DND-41 (cell line): ENCODE measurements at places on chromosomes 6 and 20.

GRCh38 chr6:127404133-127404532, 55.1 kb downstream of the KIAA0408 start:
- H3K4me1 ChIP-seq = no peaks in the 10 kb centered on the region
- H3K36me3 ChIP-seq = no peaks in the 10 kb centered on the region
- DNase-seq = no peak
- H3K4me3 ChIP-seq = no peak overlapping the region
- H3K27ac ChIP-seq = no peak overlapping the region
- H3K27me3 ChIP-seq = no peaks in the 10 kb centered on the region

- no peak for DNase-seq
- no peak overlapping the region for H3K4me3 ChIP-seq
- no peaks in the 10 kb centered on the region for H3K4me1 ChIP-seq
Measured at GRCh38 chr20:32010666-32011065, 428 bp downstream of the CCM2L start.

DNA sequence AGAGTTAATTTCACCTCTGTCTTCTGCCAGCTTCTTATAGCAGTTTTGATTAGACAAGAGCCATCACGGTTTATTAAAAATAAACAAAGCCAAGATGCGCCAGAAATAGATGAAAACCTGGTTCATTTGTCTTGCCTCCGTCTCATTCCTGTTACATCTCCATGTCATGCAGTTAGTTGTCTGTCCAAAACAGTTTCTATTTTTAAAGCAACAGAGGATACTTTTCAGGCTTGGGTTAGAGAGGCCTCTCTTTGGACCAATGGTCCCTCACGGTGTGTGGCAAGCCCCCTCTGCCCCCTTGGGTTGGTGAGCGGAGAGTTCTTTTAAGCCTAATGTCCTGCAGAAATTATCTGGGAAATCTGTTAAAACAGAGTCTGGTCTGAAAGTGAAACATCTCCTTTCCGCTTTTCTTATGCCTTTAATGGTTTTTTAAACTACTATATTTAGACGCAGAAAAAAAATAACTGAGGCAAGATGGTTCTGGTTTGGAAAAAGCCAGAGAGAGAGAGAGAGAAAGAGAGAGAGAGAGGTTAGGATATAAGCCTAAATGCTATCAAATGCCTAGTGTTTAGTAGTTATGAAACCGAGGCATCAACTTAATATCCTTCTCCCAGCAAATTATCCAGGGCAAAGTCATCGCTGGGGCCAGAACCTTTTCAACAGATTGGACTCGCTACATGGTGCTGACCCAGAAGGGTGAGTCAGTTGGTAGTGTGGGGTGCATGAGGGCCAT, 64.5 kb downstream of the ZDHHC14 start:
- H3K4me3 ChIP-seq = no peak overlapping the region
- DNase-seq = no peak
- H3K27me3 ChIP-seq = no peaks in the 10 kb centered on the region
- no peaks in the 10 kb centered on the region for H3K36me3 ChIP-seq

DNA sequence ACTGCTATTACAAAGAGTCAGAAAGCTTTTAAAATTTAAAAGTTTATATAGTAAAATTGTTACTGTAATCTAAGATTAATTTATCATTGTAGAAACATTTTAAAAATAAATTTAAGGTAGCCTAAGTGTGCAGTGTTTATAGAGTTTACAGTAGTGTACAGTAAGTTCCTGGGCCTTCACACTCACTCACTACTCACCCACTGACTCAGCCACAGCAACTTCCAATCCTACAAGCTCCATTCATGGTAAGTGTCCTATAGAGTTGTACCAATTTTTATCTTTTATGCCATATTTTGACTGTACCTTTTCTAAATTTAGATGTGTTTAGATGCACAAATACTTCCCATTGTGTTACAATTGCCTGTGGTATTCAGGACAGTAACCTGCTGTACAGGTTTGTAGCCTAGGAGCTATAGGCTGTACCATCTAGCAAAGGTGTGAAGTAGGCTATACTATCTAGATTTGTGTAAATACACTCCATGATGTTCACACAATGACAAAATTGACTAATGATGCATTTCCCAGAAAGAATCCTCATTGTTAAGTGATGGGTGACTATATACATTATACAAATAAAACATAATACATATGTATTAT, 10.2 kb upstream of the TMEM170B start:
- H3K4me1 ChIP-seq = no peaks in the 10 kb centered on the region
- H3K27me3 ChIP-seq = peaks cover 5% of the 10 kb centered on the region
- no peak overlapping the region for H3K4me3 ChIP-seq
- H3K27ac ChIP-seq = no peak overlapping the region

DNA sequence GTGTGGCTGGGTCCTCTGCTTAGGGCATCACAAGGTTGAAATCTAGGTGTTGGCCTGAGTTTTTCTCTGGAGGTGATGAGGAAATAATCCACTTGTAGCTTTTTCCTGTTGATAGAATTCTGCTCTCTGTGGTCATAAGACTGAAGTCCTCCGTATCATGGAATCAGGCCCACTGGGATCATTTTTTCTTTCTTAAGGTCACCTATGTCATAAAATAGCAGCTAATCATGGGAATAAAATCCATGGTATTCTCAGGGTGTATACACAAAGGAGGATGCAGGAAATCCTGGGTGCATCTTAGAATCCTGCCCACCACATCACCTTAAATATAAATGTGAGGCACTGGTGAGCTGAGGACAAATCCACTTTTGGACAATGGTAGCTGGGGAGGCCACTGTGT, 72.7 kb downstream of the PRDM1 start:
- H3K36me3 ChIP-seq = no peaks in the 10 kb centered on the region
- H3K4me1 ChIP-seq = peaks cover 14% of the 10 kb centered on the region
- H3K27me3 ChIP-seq = no peaks in the 10 kb centered on the region
- H3K4me3 ChIP-seq = no peak overlapping the region
- DNase-seq = no peak
- no peak overlapping the region for H3K27ac ChIP-seq

DNA sequence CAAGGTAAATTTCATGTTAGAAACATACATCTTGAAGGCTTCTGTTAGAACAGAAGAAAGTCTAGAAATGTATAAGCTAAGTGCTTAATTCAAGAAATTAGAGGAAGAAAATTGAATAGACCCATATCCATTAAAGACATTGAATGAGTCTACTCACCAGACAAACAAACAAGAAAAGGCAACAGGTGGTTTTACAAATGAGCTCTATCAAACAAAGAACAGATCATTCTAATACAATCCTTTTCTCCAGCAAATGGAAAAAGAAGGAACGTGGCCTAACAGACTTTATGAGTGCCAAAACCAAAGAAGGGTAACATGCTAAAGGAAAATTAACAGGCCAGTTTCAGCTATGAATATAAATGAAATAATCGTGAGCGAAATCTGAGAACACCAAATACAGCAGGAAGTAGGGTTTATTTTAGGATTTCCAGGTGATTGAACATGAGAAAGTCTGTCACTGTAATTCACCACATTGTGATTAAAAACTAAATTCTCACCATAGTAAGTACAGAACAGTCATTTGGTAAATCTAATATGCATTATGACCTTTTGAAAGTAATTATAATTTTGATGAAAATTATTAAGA, 22.6 kb downstream of the MTHFD1L start:
- H3K36me3 ChIP-seq = peaks cover 85% of the 10 kb centered on the region
- H3K4me3 ChIP-seq = no peak overlapping the region
- no peak for DNase-seq

DNA sequence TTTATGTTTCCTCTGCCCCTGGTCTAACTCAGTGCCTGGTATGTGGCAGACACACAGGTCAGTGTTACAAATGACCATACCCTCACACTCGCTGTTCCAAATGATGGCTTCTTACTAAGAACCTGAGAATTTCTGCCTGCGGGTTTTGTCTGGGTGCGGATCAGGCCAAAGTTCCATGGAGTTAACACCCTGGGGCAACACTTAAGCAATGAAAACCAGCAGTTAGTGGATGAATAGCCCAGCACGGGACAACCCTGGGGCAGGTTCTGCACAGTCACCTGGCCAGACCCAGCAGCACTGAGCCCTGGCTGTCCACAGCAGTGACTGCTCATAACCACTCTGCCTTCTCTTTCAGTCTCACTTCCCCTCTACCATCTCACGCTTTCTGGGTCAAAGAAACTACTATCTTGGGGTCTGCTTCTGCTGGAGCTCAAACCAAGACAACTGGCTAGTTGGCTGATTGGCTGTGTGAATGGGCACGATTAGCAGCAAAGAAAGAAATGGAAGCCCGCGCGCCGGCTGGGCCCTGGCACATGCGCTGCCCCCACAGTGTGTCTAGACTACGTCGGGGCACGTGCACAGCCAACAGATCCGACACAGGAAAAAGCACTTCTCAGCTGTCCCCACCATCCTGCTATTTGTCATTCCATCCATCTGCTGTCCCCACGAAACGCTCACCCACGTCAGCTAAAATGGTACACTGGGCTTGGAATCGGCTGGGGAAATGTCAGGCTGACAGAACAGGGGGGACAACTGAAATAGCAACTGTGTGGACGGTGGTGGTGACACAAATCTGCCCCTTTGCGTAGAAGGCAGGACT, 36.6 kb downstream of the MGME1 start:
- no peak overlapping the region for H3K27ac ChIP-seq
- H3K4me1 ChIP-seq = no peaks in the 10 kb centered on the region
- H3K36me3 ChIP-seq = no peaks in the 10 kb centered on the region
- H3K4me3 ChIP-seq = no peak overlapping the region
- DNase-seq = no peak
- H3K27me3 ChIP-seq = no peaks in the 10 kb centered on the region

DNA sequence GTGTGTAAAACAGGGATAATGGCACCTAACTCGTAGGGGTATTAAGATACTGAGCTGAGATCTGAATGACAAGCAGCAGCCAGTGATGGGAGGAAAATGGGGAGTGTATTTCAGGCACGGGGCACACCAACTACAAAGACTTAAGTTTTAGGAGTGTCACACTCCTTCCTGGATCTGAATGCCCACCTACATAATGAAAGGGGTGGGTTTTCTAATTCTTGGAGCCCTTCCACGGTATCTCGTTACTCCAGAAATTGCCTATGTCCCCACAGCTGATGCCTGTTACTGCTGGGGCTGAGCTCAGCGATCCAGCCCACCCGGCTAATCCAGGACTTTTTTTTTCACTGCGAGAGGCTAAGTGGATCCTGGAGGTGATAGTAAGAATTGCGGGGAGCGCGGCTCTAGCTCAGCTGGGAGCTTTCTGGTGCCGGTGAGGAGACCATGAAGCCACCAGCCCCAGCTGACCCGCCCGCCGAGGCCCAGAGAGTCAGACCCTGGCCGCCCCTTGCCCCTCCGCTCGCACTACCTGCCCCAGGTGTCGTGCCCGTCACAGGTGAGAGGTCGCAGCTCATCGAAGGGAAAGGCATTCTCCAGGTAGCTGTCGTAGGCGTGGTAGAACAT, 727 bp downstream of the EDEM2 start:
- peaks cover 23% of the 10 kb centered on the region for H3K4me1 ChIP-seq
- H3K4me3 ChIP-seq = peak overlapping the region; percentile 46
- peak; percentile 13 for DNase-seq
- peak overlapping the region; percentile 81 for H3K27ac ChIP-seq
- H3K27me3 ChIP-seq = no peaks in the 10 kb centered on the region
- peaks cover 32% of the 10 kb centered on the region for H3K36me3 ChIP-seq

GRCh38 chr6:26031151-26031594, 56.1 kb upstream of the HFE start:
- H3K4me3 ChIP-seq = peak overlapping the region; percentile 67
- H3K27ac ChIP-seq = peak overlapping the region; percentile 97
- peaks cover 54% of the 10 kb centered on the region for H3K4me1 ChIP-seq
- no peaks in the 10 kb centered on the region; the same call in 1 of the 2 replicates for H3K36me3 ChIP-seq
- H3K27me3 ChIP-seq = no peaks in the 10 kb centered on the region
- no peak for DNase-seq

GRCh38 chr20:15185322-15185721, 847.9 kb upstream of the FLRT3 start:
- no peak overlapping the region for H3K27ac ChIP-seq
- no peak overlapping the region for H3K4me3 ChIP-seq
- no peak for DNase-seq
- no peaks in the 10 kb centered on the region for H3K27me3 ChIP-seq
- no peaks in the 10 kb centered on the region for H3K4me1 ChIP-seq

DNA sequence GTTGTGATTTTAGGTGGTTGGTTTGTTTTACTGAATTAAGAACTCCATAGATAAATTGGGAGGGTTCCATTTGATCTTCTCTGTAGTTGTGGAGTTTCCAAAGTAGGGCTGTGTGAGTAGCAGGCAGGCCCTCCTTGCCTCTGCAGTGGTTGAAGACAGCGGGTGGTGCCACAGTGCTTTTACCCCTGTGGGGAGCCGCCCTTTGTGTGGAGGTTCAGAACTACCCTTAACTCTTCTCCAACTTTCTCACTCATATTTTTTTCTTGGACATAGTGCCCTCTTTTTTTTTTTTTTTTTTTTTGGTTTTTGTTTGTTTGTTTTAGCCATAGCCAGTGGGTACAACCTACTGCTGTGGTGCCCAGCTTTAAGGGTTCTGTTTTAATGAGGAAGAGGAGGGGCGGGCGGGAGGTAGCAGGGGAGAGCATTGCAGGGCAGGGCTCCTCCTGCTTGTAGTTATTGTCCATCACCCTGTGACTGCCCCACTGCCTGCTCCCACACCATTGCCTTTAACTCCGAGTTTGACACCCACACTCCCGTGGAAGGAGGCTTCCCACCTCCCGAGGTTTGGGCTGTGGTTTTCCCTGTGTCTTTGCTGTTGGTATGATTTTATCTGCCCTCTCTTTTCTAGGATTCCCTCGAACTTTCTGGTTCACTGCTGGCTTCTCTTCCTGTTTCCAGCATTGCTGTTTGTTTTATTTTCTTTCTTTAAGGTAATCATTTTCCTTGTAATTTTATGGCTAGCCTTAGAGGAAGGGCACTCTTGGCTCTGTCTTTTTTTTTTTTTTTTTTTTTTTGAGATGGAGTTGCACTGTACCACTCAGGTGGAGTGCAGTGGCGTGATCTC, 50.7 kb downstream of the TIAM2 start:
- H3K36me3 ChIP-seq = no peaks in the 10 kb centered on the region
- DNase-seq = no peak
- H3K4me3 ChIP-seq = no peak overlapping the region
- H3K27me3 ChIP-seq = no peaks in the 10 kb centered on the region
- H3K4me1 ChIP-seq = no peaks in the 10 kb centered on the region
- H3K27ac ChIP-seq = no peak overlapping the region

- no peaks in the 10 kb centered on the region for H3K36me3 ChIP-seq
- no peak for DNase-seq
- no peak overlapping the region for H3K4me3 ChIP-seq
Measured at GRCh38 chr6:94548201-94548600, 1029.1 kb upstream of the MANEA start.

DNA sequence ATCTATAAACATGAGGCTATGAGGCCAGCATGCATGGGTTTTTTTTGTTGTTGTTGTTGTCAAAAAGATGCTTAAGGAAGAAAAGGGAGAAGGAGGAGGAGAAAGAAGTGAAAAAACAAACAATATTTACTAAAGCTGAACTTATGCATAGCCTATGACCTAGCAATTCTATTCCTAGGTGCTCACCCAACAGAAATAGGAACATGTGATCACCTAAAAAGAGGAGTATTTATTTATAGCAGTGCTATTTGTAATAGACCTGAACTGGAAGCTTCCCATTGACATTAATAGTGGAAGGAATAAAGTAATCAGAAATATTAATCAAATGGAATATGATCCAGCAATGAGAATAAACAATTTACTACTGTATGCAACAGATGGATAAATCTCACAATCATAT, 156.5 kb upstream of the OLIG3 start:
- no peak overlapping the region for H3K27ac ChIP-seq
- DNase-seq = no peak
- no peak overlapping the region for H3K4me3 ChIP-seq
- no peaks in the 10 kb centered on the region for H3K36me3 ChIP-seq
- H3K27me3 ChIP-seq = no peaks in the 10 kb centered on the region
